SJCRH30 (cell line): ENCODE measurements at places on chromosomes 7 and 10. TPM values are rescaled to one million over a fixed set of nuclear protein-coding genes. Genes with fewer than 3 reads are reported as not detected.

- no peak for DNase-seq
Measured at GRCh38 chr10:133041101-133041500, 46.6 kb upstream of the ADGRA1 start.

- no peak for DNase-seq
Measured at GRCh38 chr7:725223-726005, 1.1 kb upstream of the DNAAF5 start.

- peak; percentile 53 for DNase-seq
Measured at GRCh38 chr7:64098-64915, 128.1 kb upstream of the FAM20C start.

DNA sequence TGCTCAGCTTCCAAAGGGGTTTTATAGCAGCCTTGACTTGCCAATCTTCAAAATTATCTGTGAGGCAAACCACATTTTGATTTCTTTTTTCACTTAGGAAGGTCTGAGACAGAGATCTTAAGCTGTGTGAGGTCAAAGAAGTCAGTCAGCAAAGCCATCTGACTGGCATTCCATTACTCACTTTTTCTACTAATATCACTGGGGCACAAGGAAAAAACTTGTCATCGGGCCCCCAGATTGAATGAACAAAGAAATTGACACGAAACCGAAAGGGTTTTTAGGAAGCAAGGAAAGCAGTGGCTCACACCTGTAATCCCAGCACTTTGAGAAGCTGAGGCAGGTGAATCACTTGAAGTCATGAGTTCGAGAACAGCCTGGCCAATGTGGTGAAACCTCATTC, 78.5 kb upstream of the FRMD4A start:
- no peak for DNase-seq

GRCh38 chr10:32114508-32114907, 58.3 kb upstream of the KIF5B start:
- DNase-seq, result no peak

KCNMA1 gene
- total RNA-seq, result 0.33 and 0.69 TPM in 2 replicates

- DNase-seq, result peak; percentile 67
Measured at GRCh38 chr10:21516242-21517131, 9.0 kb downstream of the SKIDA1 start.
